ENCODE measurements at places on chromosomes 4 and X. TPM values are rescaled to one million over a fixed set of nuclear protein-coding genes. Genes with fewer than 3 reads are reported as not detected.

The TMPRSS11A gene
- polyA plus RNA-seq = not detected

The UGT2B10 gene
- polyA plus RNA-seq = 0.20 TPM

The PAK3 gene
- 7.8 TPM for polyA plus RNA-seq

The DRP2 gene
- polyA plus RNA-seq = 2.9 TPM

The C4orf50 gene
- polyA plus RNA-seq = not detected

The ARMCX2 gene
- polyA plus RNA-seq = 93.7 TPM

The ESX1 gene
- not detected for polyA plus RNA-seq

The RHOH gene
- 1.0 TPM for polyA plus RNA-seq

The HTRA3 gene
- polyA plus RNA-seq = 52.8 TPM

The SLITRK4 gene
- polyA plus RNA-seq = 12.4 TPM

- no peak for DNase-seq
Observed at GRCh38 chr4:8069102-8069752, 89.4 kb downstream of the ABLIM2 start.

- no peak for DNase-seq
Observed at GRCh38 chrX:79361192-79361870, 5.8 kb downstream of the ITM2A start.

DNA sequence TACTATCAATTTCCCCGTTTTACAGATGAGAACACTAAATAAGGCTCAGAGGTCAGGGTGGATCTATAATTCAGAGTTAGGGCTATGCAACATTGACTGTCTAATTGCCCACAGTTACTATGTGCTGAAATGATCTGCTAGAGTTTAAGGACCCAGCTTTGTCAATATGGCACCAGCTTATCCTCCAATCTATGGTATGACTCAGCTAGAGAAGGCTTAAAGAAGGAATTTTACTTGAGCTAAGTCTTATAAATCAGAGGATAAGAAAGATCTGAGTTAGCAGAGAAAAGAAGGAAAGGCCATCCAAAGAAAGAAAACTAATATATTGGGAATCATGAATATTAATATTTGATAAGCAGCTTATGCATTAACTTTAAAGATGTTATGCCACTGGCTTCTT, 78.1 kb downstream of the ASB9 start:
- DNase-seq = no peak

GRCh38 chr4:106746451-106746850, 289.7 kb downstream of the DKK2 start:
- no peak for DNase-seq

DNA sequence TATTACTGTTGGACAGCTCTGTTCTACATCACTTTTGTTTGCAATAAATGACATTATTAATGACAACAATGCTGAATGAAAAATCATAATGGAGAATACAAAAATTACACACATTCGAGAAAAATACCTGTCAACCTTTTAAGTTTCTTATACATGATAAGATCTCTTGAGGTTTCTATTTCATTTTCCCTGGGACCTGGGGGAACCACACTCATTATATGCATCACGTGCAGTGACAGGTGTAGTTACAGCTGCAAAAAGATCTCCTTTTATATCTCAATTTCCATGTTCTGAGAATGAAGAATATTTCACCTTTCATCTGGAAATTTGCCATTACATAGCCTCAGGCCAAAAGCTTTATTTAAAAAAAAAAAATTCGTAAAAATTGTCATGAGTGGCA, 1347.0 kb upstream of the AGA start:
- no peak for DNase-seq

DNA sequence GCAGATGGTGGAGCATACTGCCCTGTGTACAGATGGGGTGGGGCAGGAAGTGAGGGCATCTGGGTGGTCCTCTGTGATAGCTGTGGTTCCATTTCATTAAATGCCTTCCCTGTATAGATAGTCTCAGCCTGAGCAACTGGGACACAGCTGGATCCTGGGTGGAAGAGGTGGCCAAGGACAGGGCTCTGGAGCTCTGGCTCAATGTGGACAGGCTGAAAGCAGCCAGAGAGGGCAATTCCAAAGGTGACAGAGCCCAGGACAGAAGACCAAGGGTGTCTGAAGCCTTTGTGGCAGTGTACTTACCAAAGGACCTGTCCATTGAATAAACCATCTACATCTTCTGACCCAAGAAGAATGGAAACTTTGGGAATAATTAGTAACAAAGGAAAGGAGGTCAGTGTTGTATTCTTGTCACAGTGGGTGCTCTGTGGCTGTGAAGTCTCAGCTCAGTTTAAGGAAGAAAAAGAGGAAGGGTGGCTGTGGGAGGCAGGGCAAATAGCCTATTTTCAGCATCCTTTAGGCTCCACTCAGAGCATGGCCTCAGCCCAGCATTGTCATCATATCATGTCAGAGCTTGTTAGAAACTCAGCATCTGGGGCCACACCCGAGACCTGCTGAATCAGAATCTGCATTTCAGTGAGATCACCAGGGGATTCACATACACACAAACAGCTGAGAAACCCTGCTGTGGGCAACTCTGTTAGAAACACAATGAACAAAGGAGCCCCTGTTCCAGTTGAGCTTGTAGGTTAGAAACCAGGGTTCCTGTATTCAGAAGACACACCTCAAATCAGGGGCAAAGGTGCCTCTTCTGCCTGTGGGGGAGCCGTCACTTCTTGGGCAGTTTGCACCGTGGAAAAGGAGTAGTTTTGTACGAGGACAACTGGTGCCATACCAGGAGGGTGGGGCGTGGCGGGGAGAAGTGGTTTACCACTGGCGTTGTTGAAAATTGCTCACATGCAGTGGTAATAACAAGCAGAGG, 168.6 kb downstream of the PTTG2 start:
- no peak for DNase-seq

DNA sequence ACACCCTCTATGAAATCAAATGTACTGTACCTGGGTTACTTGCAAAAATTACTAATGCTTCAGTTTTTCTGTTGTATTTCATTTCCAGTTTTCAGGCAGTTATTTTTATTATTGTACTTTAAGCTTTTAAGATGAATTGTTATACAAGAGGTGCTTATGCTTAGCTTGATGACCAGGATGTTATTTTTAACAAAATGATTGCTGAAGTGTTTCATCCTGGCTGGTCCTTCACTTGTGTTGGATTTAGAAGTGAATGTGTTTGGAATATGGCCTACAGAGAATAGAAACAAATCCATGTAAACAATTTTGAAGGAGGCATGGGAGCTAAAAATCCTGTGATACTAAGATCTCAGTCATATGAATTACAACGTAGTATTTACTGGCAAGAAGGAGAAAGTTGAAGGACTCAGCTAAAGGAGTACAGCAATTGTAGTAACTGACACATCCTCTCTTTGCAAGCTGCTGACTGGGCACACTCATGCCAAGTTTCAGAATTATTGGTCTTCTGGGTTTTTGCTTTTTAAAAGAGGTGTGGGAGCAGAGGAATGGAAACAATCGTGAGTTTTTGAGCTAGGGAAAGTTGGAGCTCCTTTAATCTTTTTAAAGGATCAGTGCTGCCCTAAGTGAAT, 9.2 kb downstream of the UBE2A start:
- DNase-seq = no peak

DNA sequence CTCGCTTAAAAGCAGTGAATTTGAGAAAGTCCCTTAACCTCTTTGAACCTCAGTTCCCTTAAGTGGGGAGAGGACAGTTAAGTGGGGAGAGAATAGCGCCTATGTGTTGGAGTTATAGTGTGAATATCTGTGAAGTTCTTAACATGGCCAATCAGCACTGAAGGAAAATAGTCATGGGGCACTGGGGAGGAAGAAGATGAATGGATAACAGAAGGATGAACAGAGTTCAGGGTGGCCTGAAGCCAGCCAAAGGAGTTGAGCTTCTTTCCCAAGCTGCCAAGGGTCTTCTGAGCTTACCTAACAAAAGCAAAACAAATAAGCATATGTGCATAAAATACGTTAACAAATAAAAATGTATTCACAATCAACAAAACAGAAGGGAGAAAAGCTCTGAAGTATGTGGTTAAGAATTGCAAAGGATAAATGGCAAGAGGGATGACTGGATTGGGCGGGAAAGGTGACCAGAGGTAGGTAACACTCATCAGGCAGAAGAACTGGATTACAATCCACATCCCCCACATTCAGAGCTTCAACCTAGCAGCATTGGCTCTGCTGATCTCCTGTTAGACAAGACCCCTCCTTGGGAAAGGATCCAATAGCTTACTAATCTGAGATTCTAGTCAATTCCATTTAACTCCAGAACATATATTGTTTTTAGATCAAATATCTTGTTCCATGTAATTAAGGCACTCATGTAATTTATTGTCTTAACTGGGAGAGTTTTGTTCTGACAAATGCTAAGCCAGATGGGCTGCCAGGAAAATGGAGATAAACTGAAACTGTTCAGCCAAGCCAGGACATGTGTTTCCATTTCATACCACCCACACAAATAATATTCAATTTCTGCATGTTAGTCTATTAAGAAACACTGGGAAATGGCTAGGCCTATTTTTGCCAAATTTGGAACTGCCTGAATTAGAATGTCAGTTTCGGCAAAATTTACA, 221.2 kb downstream of the LDB2 start:
- no peak for DNase-seq

GRCh38 chr4:2858451-2859217, 15.0 kb downstream of the ADD1 start:
- no peak for DNase-seq

GRCh38 chr4:111204797-111205196, 581.9 kb upstream of the PITX2 start:
- DNase-seq = no peak

GRCh38 chr4:38723114-38723513, 59.1 kb downstream of the KLF3 start:
- no peak for DNase-seq

DNA sequence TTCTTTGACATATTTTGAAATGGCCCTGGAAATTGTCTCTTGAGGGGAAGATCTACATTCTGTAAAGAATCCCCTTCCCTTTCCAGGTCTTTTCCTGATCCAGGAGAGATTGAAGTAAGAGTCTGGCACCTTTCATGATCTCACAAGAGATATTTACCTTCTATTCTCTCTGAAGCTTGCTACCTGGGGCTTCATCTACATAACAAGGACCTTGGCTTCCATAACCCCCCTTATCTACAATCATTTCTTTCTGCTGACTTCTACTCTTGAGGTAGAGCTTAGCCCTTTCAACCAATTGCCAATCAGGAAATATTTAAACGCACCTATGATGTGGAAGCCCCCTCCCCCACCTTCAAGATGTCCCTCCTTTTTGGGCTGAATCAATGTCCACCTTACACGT, 383.7 kb upstream of the MAGEB18 start:
- DNase-seq = no peak

GRCh38 chr4:153209410-153209809, 5.2 kb downstream of the TRIM2 start:
- no peak for DNase-seq

DNA sequence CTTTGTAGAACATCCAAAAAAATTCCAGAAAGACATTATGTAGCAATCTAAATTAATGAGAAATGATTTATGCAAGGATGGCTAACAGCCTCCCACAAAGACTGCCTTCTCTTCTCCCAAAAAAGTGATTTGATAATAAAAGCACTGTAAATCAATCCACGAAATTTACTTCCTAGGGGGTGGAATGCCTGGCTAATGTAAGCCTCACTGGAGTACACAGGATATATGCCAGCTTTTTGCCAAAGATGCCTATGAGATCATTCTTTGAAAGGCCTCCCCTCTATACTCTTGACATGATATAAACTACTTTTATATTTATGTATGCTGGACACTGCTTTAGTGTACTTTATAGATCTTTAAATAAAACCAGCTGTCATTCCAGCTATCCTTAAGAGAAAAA, 211.1 kb downstream of the ADAMTS3 start:
- no peak for DNase-seq

DNA sequence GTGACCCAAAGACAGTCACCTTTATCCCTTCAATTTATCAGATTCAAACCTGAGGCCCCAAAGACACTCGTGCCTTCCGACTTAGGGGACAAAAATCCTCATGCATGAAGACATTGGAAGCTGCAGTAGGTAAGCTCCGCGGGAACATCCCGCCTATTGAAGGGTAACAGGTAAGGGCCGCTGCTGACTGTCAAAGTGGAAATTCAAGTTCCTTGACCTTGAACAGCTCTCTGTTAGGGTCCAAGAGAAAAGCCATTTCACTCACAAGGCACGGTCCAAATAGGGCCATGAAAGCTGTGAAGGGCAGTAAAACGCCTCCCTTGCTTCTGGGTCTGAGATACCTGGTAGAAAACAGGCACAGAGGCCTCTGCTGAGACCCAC, 34.2 kb downstream of the CCDC149 start:
- no peak for DNase-seq

DNA sequence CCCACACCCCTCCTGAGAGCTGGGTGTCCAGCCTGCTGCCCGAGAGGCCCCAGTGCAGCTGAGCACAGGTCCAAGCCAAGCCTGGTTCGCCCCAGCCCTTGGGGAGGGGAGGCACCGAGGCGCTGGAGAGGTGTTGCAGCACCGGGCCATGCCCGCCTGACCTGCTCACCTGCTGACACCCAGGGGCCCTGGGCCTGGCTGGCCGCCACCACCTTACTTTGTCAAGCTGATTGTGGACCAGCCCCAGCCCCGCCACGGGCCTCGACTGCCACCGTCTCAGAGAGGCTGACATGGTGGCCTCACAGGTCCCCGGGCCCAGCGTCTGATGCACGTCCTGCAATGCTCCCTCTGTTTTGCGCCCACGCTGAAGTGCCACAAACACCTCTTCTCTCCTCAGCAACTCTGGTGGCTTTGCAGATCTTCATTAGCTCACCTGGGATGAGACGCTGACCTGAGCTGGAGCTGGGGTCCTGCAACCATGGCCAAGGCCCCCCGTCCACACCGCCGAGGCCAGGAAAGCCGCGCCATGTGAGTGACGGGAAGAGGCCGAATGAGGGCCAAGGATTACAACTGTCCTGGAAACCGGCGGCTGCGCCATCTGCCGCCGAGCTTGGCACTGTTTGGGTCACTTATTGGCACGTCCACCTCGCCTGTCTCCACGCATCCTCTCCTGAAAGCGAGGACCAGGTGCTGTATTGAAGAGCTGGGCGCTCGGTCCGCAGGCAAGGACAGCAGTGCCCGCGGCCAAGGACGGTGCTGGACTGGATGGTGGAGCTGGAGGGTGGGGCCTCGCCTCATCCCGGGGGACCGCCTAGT, 7.6 kb downstream of the CPLX1 start:
- no peak for DNase-seq

DNA sequence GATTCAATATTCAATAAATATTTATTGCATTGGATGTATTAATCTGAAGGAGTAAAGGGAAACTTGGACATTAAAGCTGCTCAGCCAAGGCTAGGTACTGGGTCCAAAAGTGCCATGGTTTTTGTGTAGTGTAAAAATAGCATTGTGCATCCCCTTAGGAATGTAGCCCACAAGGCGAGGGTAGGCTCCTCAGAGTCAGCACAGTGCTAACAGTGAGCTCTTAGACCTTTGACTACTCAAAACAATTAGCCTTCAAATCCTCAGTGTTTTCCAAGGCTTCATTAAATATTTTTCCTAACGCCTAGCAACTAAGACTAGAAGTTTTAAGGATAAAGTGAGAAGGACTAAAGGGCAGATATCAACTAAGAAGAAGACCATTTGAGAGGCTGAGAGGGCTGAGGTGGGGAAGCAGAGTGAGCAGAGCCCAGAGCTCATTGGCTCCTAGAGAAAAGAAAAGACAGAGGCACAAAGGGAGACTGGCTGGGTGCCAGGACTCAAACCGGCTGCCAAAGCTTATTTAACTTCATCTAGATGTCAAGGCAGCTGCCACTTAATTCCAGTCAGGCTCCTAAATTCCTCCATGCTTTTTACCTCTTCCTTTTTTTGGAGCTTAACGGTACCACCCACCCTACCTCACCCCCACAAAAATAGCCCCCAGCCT, 17.0 kb downstream of the PRKG2 start:
- no peak for DNase-seq

- DNase-seq = no peak
Observed at GRCh38 chr4:103204111-103204510, 6.0 kb upstream of the CENPE start.

- DNase-seq = no peak
Observed at GRCh38 chrX:73850124-73851013, 287.4 kb downstream of the CHIC1 start.

- DNase-seq = no peak
Observed at GRCh38 chr4:174023641-174024040, 259.8 kb downstream of the FBXO8 start.
